RPMI7951 (cell line): ENCODE measurements at places on chromosomes 2 and 18. TPM values are rescaled to one million over a fixed set of nuclear protein-coding genes. Genes with fewer than 3 reads are reported as not detected.

DNA sequence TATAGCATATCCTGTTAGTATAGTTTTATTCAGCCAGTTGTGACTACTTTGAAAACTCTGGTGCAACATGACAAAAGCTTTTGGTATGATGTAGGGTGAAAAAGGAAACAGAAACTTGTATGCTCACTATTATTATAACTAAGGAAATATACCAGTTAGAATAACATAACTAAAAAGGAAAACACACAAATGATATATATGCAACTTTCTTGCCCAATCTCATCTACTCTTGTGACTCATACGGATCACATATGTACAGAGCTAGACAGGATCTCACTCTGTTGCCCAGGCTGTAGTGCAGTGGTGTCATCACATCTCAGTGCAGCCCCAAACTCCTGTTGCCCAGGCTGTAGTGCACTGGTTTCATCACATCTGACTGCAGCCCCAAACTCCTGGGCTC is 12.4 kb upstream of the TLK1 start:
- no peak for DNase-seq

- peak; percentile 20 for DNase-seq
Measured at GRCh38 chr2:18639756-18640453, 50.5 kb upstream of the NT5C1B start.

GRCh38 chr2:10700078-10700803 is 10.5 kb upstream of the NOL10 start:
- peak; percentile 24 for DNase-seq

- peak; percentile 51 for DNase-seq
Measured at GRCh38 chr2:20596973-20597859, 53.7 kb downstream of the HS1BP3 start.

DNA sequence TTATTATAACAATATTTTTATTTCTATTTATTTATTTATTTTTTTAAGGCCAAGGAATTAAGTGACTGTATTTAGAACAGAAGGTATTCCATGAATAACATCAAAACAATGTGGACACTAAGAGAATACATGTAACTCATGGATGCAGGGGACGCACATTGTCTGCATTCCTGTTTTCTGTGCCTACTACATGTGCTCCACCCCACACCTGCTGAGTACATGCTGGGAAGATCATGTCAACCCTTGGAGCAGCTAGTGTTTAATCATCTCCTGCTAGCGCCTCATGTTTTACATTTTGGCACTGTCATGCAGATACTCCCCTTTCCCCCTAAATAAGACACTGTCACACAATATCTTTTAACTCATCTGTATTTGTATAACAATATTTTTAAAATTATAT is 29.3 kb downstream of the DPYSL5 start:
- DNase-seq: no peak

GRCh38 chr18:3163968-3164367 is 55.8 kb downstream of the MYOM1 start:
- DNase-seq: no peak

DNA sequence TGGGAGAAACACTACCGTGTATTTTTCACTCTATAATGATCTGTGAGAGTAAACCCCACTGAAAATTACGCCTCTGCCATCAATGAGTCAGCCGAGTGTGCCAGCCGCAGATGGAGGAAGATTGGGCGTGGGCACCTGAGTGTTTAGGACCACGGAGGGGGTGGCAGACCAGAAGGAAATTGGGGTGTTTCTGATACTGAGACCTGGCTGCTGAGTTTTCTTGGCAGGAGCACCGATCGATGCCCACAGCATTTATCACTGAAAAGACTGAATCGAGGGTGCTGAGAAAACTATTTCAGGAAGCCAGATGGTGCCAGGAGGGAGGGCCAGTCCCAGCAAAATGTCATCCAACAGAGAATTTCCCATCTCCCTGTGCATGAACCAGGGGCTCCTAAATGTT is 91.9 kb upstream of the TPO start:
- no peak for DNase-seq

DNA sequence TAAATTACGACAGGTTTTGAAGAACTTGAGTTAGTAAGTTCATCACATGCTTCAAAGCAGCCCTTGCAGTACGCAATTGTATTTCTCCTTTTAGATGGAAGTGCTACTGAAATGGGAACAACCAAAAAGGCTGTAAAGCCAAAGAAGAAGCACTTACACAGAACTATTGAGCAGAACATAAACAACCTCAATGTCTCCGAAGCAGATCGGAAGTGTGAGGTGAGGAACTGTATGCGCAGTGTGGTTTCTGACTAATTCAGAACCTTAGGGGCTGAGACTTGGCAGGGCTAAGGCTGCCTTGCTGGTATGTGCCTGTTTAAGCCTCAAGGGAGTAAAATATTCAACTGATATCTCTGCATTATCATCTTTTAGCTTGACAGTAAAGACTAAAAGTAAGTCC is 8.4 kb downstream of the NCAPH start:
- DNase-seq: no peak

DNA sequence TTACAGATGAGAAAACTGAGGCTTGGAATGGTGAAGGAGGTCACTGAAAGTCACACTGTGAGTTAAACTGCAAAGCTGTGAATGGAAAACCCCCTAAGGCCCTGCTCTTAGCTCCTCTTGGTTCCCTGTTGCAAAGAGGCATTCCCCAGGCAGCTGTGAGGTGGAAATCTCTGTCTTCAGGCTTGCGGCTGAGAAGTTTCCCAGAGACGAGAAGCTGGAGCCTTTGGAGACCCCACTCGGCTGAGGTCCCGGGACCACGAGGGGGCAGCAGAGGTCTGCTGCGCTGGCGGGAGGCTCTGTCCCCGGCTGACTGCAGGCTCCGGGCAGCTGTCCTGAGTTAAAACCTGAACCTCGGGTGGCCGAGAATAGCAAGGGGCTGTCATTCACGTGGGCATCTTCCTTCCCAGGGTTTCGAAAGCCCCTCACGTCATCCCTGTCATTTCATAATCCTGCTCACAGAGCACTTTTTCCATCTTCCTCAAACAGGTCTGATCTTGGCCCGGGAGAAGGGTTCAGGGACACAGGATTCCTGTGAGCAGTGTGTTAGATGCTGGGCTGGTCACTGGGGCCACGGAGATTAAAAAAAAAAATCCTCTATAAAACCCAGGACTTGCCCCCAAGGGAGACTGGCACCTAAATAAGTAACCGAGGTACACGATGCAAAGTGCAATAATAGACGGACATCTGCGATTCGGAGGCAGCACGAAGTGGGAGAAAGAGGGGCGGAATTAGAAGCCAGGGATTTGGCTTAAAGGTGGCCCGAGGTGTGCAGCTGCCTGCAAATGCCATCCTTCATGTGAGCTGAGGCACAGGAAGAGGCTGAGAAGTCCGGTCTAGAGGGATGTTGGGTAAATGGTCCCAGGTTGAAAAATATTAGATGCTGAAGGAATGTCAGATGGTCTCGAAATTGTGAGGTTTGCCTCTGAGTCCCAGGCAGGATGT is 24.6 kb upstream of the ATOH8 start:
- DNase-seq: peak; percentile 73

GRCh38 chr18:33020877-33021276 is 248.1 kb upstream of the KLHL14 start:
- DNase-seq: no peak

- DNase-seq: no peak
Measured at GRCh38 chr18:49013961-49014604, 63.3 kb upstream of the SMAD7 start.

DNA sequence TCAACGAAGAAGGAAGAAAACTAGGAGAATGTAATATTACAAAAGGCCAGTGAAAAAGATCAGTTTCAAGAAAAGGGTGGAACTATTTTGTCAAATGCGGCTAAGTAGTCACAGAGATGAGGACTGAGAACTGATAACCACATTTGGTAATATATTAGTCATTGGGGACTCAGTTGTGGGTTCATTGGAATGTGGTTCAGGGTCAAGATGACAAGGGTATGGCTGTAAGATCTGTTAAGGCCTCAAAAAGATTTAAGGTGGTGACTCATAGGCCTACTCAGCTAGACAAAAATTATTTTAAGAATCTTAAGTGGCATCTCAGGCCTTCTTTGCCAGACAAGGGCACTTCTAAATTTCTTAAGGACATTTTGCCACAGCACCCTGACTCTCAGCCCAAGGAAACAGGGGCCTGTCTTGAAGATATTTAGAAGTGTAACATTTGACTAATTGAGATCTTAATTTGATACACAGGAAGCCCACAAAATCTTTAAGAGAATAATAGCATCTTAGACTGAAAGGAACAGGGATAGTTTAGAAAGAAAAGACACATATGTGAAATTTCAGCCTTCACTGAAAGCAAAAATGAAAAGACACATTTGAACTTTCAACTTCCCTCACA is 81.3 kb downstream of the STRADB start:
- peak; percentile 99 for DNase-seq

DNA sequence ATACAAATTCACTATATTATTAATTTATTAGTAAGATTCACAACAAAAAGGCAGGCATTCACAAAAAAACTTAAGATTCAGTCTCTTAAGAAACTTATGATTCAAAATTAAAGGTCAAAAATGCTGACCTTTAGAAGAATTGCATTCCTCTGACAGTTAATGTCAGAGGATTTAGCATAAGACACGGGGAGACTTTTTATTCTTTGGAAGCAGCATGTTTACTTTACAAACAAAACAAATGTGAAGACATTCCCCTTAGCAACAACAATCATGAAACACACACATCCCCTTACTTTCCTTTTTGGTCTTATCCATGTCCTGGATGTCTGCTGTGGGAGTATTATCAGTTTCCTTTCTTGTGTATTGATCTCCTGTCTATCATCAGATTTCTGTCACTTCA is 117.1 kb downstream of the RAD51AP2 start:
- no peak for DNase-seq

GRCh38 chr2:239715202-239715601 is 309.9 kb downstream of the NDUFA10 start:
- DNase-seq: no peak

- DNase-seq: no peak
Measured at GRCh38 chr2:231295363-231295655, 96.9 kb downstream of the ARMC9 start.

- DNase-seq: peak; percentile 41
Measured at GRCh38 chr2:177724398-177725287, 332.1 kb downstream of the AGPS start.

DNA sequence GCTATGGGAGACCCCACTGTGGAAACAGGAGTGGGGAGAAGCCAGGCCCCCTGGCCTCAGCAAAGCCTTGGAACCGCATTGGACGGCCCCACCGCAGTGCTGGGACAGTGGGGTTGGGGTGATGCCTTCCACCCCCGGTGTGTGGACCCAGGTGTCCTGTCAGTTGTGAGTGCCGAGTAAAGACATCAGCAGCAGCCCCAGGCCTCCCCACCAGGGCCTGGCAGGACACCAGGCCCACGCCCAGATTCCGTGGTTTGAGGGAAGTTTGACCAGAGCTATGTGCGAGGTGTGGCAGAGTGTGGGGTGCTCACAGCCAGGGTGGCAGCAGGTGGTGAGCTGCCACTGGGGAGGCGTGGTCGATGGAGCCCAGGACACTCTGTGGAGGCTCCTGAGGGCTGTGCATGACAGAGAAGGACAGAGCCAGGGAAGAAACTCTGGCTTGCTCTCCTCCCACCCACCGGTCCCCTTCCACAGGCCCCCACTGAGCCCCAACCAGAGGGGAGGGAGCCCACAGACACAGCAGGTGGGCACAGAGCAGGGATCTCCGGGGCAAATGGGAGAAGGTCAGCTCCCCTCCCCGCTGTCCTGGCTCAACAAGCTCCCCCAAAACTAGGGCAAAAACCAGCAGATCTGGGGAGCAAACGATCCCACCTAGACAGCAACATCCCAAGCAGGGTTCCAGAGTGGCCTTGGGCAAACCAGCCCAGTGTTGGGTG is 69.1 kb downstream of the TWIST2 start:
- peak; percentile 54 for DNase-seq

- DNase-seq: no peak
Measured at GRCh38 chr2:42996528-42996927, 204.1 kb upstream of the HAAO start.

DNA sequence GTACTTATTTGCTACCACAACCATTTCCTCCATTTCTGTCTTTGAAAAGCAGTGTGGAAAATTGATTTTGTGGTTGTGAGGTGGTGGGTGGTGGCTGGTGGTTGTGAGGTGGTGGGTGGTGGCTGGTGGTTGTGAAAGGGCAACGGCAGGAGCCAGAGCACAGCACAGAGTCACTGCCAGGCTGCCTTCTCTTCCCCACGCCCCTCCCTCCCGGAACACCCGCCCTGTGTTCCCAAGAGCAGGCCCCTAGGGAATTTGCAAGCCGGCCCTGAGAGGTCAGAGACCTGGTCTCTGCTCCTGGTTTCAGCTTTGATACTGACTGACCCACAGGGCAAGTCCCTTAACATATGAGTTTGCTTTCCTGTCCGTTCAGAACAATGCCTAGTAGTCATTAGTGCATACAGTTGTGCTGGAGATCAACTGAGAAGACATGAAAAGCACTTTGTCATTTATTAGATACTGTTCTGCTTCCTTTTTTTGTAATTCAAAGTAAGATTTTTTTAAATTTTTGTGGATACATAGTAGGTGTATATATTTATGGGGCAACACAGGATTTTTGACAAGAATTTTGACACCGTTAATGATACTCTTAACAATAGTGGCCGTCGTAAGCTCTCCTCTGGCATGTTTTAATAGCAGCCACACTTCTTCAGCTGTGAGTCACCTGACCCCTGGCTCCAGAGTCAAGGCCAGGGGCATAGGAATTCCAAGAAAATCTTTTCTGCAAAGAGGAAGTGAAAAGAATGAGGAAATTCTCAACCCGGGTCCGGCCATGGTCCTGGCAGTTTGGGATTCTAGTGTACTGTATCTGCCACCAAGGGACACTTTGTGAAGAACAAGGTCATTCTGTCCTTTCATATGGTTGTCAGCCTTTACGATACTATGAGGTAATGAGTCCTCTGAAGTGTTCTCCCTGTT is 53.2 kb downstream of the ITGA6 start:
- peak; percentile 57 for DNase-seq

DNA sequence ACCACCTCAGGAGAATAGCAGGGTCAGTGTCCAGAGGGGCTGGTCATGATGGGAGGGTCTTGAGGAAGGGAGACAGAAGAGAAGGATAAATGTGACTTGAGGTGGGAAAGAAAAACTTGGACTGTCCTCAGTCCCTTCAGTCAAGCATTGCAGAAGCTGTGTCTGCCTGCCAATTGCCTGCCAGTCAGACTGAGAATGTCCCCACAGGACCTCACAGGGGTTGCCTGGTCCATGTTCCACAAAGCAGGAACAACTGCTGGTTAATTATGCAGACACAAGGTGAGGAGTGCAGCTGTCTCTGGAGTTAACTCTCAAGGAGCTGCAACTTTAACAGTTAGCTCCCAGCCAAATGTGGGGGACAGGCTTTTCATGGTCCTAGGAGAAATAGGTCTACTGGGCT is 75.7 kb downstream of the TRIM43 start:
- no peak for DNase-seq

NCKAP5 gene
- 0.49 and 1.1 TPM in 2 replicates for total RNA-seq

STK11IP gene
- total RNA-seq: 16.8 and 20.7 TPM in 2 replicates

ITPRIPL1 gene
- 14.5 and 15.9 TPM in 2 replicates for total RNA-seq

SCN9A gene
- total RNA-seq: under 0.01 and 0.12 TPM in 2 replicates

ZFAND2B gene
- total RNA-seq: 49.6 and 55.1 TPM in 2 replicates

TTN gene
- 0.10 and 0.12 TPM in 2 replicates for total RNA-seq

TTR gene
- total RNA-seq: not detected in 2 replicates

LMAN1 gene
- 112 and 124 TPM in 2 replicates for total RNA-seq

AGBL5 gene
- total RNA-seq: 29.1 and 32.3 TPM in 2 replicates

FABP1 gene
- not detected in 2 replicates for total RNA-seq

PNO1 gene
- total RNA-seq: 19.3 and 25.0 TPM in 2 replicates
